ENCODE measurements at places on chromosomes 4 and X. TPM values are rescaled to one million over a fixed set of nuclear protein-coding genes. Genes with fewer than 3 reads are reported as not detected.

DNA sequence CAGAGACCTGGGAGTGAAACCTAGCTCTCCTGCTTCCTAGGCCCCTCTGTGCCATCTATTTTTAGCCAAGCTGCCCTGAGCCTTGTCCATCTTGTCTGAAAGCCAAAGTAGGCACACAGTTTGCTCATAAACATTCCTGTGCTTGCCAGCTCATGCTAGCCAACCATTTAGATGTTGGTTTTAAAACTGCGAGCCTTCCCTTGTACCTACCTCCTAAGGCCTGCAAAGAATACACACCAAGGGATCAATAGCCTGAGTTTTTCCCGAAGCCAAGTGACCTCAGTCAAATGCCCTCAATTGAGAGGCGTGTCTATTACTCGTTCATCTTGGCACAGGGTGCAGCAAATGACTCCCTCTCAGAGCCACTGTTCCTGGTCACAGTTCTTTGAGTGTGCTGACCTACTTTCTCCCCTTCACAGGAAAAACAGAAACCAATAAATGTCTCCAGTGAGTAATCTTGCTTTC is 48.5 kb downstream of the ZCCHC12 start:
- no peak for DNase-seq

- no peak for DNase-seq
Measured at GRCh38 chr4:10960389-10960788, 275.8 kb upstream of the CLNK start.

DNA sequence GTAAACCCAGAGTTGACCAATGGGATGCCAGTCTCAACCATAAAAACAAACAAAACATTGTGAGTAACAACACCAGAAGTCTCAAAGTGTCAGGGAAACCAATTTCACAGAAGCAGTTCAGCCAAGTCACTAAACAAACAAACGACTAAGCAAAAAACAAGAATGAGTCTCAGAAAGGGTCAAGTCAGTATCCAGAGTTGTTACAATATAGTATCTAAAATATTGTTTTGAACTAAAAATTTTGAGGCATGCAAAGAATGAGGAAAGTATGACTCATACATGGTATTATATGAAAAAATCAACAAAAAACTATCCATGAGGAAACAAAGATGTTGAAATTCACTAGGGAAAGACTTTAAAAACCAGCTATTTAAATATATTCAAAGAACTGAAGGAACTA is 70.6 kb downstream of the AR start:
- DNase-seq = peak; percentile 25

DNA sequence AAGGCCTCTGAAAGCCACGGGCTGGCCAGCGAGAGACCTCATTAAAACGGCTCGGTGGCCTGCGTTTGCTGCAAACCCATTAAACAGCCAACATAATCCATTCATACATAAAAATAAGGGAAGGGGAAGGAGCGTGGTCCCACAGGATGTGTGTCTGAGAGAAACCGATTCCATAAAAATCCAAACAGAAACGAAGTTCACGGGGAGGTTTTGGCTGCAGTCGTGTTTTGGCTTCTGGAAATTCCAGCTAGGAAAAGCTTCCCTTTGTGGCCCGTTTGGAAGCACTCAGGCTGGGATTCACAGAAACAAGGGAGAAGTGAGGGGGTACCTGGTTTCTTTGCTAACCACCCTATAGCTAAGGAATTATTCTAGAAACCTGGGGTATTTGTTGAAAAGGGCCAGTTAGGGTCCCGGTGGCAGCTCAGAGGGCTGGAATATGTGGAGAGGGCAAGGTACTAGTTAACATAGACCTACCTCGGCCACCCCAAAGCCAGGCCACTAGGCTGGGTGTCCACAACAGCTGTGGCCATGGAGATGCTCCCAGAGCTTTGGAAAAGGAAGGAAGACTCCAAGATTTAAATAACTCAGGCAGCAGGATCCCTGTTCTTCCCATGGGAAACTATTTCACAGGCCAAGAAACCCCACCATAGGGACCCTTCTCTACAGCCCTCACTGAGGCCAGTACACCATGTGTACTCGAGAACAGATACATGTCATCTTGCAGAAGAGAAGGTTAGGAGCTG is 166.8 kb downstream of the BCOR start:
- DNase-seq = no peak

The GPC4 gene
- total RNA-seq = 0.54 TPM

The PAGE1 gene
- not detected for total RNA-seq

DNA sequence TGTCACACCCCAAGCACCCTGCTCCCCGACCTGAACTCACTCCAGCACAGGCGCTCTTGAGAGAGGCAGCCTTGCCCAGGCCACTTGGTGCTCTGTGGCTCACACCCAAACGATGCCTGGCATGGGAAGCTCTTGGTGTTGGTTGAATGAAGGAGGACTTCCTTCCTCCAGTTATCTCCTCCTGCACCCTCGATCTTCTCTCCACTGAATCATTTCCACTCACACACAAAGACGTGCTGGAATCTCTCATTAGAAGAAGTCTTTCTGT is 90.5 kb upstream of the TRIM2 start:
- no peak for DNase-seq

- no peak for DNase-seq
Measured at GRCh38 chr4:37976507-37976906, 16.3 kb downstream of the PTTG2 start.

DNA sequence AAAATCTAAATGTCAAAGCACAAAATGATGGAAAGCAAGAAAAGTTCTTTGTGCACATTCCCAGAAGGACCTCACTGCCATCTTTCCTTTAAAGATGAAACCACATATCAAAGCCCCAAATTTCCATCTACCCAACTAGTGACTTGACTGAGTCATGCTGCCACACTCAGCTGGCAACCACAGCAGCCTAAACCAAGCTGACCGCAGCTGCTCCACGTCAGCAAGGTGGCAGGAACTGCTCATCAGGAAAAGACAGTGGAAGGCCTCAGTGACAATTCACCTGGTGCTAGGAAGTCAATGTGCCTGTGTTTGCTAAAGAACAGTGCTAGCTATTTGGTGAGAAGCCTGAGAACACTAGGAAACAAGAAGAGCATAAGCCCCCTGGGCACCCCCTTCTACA is 26.1 kb downstream of the ACOX3 start:
- no peak for DNase-seq

The ZMAT1 gene
- total RNA-seq = not detected

DNA sequence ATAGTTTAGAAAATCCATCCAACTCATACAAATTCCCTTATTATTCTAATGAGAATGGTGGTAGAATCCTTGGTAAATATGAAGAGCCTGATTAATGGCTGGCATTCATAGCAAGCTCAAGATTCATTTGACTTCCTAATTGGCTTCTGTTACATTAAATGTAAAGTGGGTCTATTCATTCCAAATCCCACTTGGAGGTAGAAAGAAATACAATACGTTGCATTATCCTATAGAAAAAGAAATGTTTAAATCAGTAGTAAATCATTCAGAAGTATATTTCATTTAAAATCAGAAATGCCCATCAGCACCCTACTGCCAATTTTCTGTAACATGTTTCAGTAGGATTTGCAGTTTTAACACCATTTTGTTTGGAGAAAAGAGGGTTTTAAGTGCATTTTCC is 6.7 kb downstream of the ADGRG4 start:
- no peak for DNase-seq

GRCh38 chrX:121456315-121456714 is 408.9 kb downstream of the GLUD2 start:
- no peak for DNase-seq

The DGAT2L6 gene
- total RNA-seq = not detected

The CTAG1A gene
- not detected for total RNA-seq

The RPS6KA3 gene
- 51.1 TPM for total RNA-seq

The CSAG3 gene
- not detected for total RNA-seq

DNA sequence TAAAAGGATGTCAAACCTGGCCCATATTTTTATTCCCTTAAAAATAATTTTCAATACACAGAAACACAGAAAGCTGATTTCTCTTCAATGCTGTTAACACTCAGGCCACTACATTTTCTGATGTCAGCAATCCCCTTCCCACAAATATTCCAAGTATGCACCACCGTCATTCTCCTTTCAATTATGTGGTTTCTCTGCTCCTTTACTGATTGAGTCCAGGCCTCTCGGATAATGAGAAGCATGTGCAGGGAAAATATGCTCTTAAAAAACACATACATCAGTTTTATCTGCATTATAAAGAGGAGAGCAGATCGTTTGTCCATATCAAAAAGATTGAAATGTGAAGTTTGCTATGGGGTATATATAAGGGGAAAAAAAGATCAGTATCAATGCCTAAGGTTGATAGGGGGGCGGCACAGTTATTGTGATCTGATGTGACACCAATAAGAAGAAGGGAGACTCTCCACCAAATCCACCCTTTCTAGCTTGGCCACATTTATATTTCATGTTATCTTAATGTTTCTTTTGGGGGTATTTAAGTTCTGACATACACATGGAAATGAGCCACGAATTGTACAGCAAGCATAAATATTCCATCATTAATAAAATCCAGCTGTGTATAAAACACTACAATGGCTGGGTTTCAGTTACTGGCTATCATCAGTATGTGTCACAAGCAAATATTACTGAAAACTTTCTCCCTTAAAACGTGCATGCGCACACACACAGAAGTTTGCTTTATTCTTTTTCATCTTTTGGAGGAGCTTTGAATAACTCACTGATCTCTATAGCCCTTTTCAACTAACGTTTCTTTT is 6.4 kb downstream of the AMOT start:
- DNase-seq = peak; percentile 77

GRCh38 chr4:115851918-115852766 is 738.7 kb upstream of the NDST4 start:
- no peak for DNase-seq

The SLC38A5 gene
- 12.2 TPM for total RNA-seq

GRCh38 chrX:44043496-44043895 is 70.3 kb upstream of the NDP start:
- no peak for DNase-seq

DNA sequence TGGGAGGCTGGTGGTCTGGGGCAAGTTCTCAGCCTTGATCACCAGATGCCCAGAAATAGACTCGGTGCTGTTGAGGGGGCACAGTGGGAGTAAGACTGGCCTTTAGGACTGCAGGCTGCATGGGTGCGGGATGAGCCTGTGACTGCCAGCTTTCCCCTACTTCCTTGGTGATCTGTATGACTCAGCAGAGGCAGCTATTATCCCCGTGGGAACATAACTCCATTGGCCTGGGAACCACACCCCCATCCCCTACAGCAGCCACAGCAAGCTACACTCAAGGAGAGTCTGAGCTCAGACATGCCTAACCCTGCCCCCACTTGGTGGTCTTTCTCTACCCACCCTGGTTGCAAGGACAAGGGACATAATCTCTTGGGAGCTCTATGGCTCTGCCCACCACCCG is 20.6 kb downstream of the CLIC2 start:
- DNase-seq = no peak

GRCh38 chrX:13791559-13791958 is 25.3 kb downstream of the GPM6B start:
- no peak for DNase-seq

The TMPRSS11E gene
- not detected for total RNA-seq

The ATP6AP1 gene
- total RNA-seq = 13.9 TPM

The ADRA2C gene
- total RNA-seq = 0.28 TPM
